ENCODE measurements at places on chromosomes 2 and 18. TPM values are rescaled to one million over a fixed set of nuclear protein-coding genes. Genes with fewer than 3 reads are reported as not detected.

CPS1 gene
- 2.9 TPM for total RNA-seq

ALS2 gene
- total RNA-seq = 18.5 TPM

GRCh38 chr2:128354726-128355470 lies 36.2 kb upstream of the HS6ST1 start:
- DNase-seq = no peak
- H3K27ac ChIP-seq = no peak overlapping the region
- H3K36me3 ChIP-seq = no peaks in the 10 kb centered on the region
- H3K4me1 ChIP-seq = no peaks in the 10 kb centered on the region

- H3K4me1 ChIP-seq = no peaks in the 10 kb centered on the region
- no peak for DNase-seq
- peaks cover 4% of the 10 kb centered on the region for H3K27me3 ChIP-seq
- H3K4me3 ChIP-seq = no peak overlapping the region
- H3K27ac ChIP-seq = no peak overlapping the region
Measured at GRCh38 chr2:128821010-128821409, 502.3 kb upstream of the HS6ST1 start.

DNA sequence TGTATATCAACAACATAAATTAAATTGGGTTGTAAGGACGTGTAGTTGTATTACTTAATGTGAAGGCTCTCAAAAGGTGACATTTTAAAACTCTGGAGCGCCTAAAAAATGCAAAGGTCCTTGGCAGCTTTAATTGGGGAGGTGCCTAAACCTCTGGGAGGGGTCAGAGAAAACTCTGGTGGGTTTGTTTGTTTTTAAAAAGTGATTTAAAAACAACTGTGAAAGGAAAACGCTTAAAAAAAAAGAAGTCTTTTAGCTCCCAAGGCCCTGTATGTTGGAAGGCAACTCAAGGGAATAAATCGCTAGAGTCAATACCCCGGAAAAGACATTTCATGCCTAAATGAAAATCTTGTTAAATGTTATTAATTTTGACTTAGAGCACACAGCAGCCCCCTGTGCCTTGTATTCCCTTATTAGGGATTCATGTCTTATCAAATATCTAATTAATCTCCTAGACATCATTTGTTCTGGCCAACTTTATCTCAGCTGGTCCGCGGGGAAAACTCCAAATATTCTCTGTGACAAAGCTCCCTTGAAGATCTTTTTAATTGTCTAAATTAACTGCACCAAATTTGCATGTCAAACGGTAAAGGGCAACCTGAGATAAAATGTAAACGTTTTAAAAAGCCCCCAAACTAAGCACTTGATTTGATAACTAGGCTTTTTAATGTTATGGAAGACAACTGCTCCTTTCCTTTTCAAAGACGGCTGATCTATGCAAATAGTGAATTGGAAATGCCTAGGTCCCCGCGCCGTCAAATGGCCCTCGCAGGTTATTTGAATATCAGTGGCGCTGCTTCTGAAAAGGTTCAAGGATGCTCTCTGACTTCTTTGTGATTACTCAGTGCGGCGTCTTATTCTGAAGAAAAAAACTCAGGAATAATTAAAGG lies 4.2 kb downstream of the SP9 start:
- H3K36me3 ChIP-seq = no peaks in the 10 kb centered on the region
- no peak overlapping the region for H3K4me3 ChIP-seq
- DNase-seq = no peak
- H3K27ac ChIP-seq = no peak overlapping the region

Measured in sigmoid colon (tissue), 7 donors.